ENCODE measurements at places on chromosomes 1 and 21.

GRCh38 chr1:203714446-203714845, 50.5 kb upstream of the LAX1 start:
- DNase-seq = no peak

GRCh38 chr1:116460261-116460660, 87.2 kb downstream of the ATP1A1 start:
- no peak for DNase-seq

GRCh38 chr1:101474039-101474665, 237.3 kb downstream of the S1PR1 start:
- no peak for DNase-seq

GRCh38 chr1:161128591-161129420, 3.7 kb downstream of the DEDD start:
- no peak for DNase-seq

GRCh38 chr1:62823556-62823955, 39.6 kb downstream of the ATG4C start:
- DNase-seq = no peak

GRCh38 chr1:226366290-226366689, 41.6 kb downstream of the PARP1 start:
- no peak for DNase-seq
